ENCODE measurements at places on chromosomes 1 and 21.

GRCh38 chr1:68163220-68163619, 69.1 kb downstream of the WLS start:
- DNase-seq, result no peak

GRCh38 chr1:228416217-228416933, at the start of gene TRIM17:
TSS of gene TRIM17 (minus strand) at chr1:228416861. CDS start at chr1:228415072, 1,789 bp downstream.
- peak; percentile 47 for DNase-seq

GRCh38 chr1:177811429-177811828, 158.4 kb downstream of the SEC16B start:
- no peak for DNase-seq

GRCh38 chr1:4315202-4315601, 339.2 kb upstream of the AJAP1 start:
- no peak for DNase-seq

GRCh38 chr21:36059823-36060158, 535 bp downstream of the SETD4 start:
- DNase-seq, result peak; percentile 22

DNA sequence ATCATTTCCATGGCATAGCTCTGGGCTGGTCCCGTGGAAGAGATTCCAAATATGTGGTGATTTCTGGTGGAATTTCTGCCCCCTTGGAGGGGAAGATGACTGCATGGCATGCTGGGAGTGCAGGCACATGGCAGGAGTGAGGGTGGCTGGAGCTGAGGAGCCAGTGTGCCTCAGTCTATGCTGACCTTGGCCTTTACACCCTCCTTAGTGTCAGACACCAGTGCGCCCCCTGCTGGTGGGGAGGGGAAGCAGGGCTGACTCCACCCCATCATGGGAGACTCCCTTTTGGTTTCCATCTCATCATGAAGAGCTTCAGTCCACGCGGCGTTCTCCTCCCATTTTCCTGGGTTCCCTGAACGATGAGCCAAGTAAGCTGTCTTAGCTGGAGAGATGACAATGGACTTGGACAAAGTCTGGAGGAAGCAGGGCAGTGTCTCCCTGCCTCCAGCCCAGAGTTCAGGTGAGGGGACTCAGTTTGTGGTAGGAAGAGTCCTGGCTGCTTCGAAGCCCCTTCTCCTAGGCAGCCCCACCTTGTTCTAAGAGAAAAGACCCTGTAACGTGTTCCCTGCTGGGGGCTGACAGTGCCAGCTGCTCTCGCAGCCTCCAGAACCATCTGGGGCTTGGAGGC, 10.3 kb downstream of the ALX3 start:
- no peak for DNase-seq

GRCh38 chr1:36007741-36008140, 76.2 kb upstream of the TEKT2 start:
- DNase-seq, result no peak

DNA sequence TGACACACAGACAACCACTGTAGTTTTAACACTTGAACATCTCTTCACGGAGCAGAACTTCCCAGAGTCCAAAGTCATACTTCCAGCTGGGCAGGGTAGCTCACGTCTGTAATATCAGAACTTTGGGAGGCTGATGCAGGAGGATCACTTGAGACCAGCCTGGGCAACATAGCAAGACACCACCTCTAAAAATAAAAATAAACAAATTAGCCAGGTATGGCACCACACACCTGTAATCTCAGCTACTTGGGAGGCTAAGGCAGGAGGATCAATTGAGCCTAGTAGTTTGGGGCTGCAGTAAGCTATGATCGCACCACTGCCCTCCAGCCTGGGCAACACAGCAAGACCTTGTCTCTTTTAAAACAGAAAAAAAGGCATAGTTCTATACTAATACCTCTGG, 24.3 kb upstream of the EFHD2 start:
- no peak for DNase-seq

DNA sequence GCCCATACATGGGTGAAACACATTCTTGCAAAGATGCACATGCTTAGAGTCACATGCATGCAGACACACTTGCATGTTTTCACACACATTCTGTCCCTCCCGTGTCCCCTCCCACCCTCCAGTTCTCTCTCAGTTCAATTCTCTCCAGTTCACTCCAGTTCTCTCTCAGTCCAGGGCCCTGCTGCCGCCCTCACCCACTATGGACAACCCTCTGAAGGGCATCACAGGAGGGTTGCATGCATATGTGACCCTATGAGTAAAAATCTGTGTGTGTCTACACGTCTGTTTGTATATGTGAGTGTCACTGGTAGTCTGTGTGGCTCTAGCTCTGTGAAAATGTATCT, 21.8 kb upstream of the ADGRB2 start:
- DNase-seq, result no peak

GRCh38 chr21:25557180-25557579, 50.1 kb downstream of the MRPL39 start:
- DNase-seq, result no peak

DNA sequence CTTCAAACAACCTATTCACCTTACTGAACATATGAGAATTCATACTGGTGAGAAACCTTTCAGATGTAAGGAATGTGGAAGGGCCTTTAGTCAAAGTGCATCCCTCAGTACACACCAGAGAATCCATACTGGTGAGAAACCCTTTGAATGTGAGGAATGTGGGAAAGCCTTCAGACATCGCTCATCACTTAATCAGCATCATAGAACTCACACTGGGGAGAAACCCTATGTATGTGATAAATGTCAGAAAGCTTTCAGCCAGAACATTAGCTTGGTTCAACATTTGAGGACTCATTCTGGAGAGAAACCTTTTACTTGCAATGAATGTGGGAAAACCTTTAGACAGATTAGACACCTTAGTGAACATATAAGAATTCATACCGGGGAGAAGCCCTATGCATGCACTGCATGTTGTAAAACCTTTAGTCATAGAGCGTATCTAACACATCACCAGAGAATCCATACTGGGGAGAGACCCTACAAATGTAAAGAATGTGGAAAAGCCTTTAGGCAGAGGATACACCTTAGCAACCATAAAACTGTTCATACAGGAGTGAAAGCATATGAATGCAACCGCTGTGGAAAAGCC, 13.2 kb upstream of the EXO5 start:
- no peak for DNase-seq

DNA sequence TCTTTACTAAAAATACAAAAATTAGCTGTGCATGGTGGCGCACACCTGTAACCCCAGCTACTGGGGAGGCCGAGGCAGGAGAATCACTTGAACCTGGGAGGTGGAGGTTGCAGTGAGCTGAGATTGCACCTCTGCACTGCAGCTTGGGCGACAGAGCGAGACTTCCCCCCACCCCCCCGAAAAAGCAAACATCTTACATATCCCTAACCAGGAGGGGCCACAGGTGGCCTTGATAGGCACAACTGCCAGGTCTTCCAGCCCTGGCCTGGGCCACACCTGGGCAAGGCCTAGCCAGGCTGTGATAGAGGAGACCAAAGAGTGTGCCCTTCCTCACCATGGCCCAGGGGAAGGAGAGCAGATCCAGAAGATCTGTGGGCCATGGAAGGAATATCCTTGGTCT, 28.6 kb upstream of the POU3F1 start:
- no peak for DNase-seq

GRCh38 chr1:8598060-8598724, 219.2 kb downstream of the RERE start:
- peak; percentile 83 for DNase-seq

DNA sequence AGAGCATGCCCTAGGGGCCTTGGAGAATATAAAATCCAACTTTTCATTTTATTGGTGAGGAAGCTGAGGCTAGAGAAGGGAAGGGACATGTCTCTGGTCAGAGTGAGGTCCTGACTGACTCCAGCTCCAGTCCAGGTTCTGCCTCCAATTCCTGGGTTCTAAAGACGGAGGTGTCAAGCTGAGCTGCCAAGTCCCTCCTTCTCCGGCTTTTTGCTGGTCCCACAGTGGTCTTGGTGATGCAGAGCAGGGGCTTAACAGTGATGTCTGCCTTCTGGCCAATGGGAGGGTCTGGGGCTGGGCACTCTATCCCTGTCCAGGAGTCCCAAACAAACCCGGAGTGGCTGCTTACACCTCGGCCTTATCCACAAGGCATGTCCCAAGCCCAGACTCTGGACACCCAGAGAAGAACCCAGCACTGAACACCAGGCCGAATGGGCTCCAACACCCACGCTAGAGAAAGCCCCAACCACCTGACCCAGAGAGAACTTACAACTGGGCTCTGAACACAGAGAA, 104.8 kb downstream of the EBNA1BP2 start:
- DNase-seq, result no peak

- no peak for DNase-seq
Observed at GRCh38 chr21:15874615-15875014, 144.8 kb downstream of the USP25 start.

GRCh38 chr1:214019499-214019898, 31.7 kb downstream of the PROX1 start:
- DNase-seq, result no peak

- DNase-seq, result peak; percentile 28
Observed at GRCh38 chr1:161440312-161440894, 64.9 kb upstream of the FCGR2A start.

GRCh38 chr1:64683419-64683818, 61.5 kb upstream of the RAVER2 start:
- no peak for DNase-seq

- DNase-seq, result no peak
Observed at GRCh38 chr1:208852911-208853310, 608.7 kb upstream of the PLXNA2 start.

DNA sequence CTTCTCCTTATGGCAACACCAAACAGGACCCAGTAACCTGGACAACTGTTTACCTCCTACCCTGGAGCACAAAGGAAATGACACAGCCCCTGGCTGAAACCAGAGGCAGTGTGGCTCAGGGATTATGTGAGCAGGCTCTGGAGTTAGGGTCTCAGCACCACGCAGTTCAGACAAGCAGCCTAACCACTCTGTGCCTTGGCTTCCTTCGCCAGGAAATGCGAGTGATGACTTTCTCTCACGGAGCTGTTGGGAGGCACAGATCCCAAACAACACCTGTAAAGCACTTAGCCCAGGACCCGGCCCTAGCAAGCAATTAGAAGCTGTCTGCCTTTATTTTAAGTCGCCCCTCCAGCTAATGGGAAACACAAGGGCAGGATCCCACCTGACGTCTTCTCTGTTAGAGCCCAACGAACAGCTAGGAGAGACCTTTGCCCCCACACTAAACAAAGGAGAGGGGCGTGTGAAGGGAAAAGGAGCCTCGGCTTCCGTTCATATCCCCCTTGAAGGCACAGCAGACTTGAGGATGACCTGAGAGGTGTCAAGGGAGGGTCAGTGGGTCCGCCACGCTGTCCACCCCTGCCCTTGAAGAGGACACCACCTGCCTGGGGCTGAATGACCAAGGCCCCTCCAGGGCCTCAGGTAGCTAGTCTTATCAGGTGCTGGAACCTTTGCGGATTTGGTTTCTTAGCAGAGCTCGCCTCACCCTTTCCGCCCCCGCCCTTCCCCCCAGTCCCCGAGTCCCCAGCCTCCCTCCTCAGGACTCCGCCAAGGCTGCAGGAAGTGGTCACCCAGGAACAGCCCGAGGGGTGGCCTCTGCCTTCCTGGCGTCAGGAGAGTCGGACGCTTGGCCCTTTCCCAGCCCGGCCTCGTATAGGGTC, 860 bp downstream of the TMEM63A start:
- no peak for DNase-seq

GRCh38 chr1:8329439-8329838, 11.5 kb downstream of the SLC45A1 start:
- peak; percentile 49 for DNase-seq

DNA sequence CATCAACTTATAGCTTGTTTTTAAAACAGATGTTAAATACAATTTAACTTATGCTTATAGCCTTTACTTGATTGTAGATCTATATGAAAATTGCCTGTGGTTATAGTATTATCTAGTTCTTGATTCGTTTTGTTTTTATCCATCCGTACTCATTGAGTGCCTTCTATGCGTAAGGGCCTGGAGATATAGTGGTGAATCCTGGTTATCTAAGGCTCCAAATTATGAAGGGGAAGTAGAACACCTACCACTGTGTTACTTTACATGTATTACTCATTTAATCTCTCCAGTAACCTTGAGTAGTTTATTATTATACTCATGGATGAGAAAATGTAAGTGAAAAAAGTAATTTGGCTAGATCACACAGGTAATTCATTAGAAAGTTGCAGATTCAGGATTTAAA, 121.8 kb downstream of the OSBPL9 start:
- DNase-seq, result no peak

DNA sequence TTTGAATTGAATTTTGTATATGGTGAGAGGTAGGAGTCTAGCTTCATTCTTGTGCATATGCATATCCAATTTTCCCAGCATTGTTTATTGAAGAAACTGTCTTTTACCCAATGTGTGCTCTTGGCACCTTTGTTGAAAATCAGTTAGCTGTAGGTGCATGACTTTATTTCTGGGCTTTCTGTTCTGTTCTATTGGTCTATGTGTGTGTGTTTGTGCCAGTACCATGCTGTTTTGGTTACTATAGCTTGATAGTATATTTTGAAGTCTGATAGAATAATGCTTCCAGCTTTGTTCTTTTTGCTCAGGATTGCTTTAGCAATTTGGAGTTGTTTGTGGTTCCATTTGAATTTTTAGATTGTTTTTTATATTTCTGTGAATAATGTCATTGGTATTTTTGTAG, 9.4 kb upstream of the ZMYM1 start:
- DNase-seq, result no peak

DNA sequence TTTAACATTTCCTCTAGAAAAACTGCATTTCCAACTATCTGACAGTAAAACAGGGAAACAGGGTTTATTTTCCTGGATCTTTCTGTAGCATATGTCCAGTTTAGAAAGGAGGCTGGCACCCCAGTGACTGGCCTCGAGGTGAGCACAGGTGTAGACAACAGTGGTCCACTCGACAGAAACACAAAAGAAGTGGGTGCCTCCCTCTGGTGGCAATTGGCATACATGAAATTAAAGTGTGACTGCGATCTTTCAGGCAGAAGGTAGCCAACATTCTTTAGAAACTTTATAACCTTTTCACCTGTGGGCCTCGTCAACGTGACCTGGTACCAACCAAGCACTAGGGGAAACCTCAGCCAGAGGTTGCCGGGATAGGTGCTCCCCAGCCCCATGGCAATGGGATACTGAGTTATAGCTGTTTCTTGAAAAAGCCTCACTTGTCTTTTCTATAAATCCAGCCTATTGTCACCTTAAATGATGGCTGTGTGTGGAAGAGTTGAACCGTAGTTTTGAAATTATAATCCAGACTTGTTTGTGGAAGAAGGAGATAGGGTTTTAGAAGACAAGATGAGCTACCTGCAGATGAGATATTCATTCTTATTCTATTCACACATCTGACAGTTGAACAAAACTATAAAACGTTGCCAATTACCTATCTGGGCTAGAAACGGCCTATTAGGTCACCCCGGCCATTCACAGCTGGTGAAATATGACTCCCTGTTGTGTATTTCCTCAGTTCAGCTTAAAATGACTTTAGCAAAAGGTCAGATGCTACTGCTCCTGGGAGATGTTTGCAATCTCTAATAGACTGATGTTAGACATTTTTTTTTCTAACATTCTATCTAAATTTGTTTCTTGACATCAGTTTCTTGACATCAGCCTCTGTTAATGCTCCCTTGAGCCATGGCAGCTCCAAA, 44.3 kb downstream of the PCP4 start:
- DNase-seq, result no peak

- DNase-seq, result peak; percentile 86
Observed at GRCh38 chr1:219174460-219175211, 958 bp downstream of the LYPLAL1 start.

GRCh38 chr1:41416081-41416480, 54.8 kb downstream of the FOXO6 start:
- no peak for DNase-seq
